DMS 273 treated with DMSO at 0.1 percent for 48 hours (cell line): ENCODE measurements at places on chromosomes 11 and 22.

DNA sequence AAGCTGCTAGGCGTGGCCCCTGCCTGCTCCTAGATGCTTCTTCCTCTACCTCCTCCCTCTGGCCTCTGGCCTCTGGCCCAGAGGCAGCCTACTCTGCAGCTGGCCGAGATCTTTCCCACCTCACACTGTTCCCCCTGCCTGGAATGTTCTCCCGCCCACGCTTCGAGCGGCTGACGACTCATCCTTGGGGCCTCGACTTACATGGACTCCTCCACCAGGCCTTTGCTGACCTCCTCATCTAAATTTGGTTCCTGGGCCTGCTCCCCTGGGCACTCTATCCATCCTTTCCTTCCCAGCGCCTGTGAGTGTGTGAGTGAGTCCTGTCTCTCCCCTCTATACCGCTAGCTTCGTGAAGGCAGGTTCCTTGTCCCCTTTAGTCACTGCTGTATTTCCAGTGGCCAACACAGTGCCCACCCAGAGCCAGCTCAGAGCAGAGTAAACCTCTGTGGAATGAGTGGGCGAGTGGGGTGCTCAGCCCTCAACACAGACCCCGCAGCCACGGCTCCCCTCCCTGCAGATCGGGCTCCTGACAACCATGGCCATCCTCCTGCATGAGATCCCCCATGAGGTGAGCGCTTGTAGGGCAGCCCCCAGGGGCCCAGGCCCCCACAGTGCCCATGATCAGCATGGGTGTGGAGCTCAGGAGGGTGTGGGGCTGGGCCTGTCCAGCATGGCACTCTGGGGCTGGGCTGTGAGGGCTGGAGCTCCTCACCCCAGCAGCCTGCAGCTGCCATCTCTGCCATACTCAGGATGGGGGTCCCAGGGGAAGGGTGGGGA lies 5.7 kb downstream of the SLC39A13 start:
- DNase-seq = no peak

DNA sequence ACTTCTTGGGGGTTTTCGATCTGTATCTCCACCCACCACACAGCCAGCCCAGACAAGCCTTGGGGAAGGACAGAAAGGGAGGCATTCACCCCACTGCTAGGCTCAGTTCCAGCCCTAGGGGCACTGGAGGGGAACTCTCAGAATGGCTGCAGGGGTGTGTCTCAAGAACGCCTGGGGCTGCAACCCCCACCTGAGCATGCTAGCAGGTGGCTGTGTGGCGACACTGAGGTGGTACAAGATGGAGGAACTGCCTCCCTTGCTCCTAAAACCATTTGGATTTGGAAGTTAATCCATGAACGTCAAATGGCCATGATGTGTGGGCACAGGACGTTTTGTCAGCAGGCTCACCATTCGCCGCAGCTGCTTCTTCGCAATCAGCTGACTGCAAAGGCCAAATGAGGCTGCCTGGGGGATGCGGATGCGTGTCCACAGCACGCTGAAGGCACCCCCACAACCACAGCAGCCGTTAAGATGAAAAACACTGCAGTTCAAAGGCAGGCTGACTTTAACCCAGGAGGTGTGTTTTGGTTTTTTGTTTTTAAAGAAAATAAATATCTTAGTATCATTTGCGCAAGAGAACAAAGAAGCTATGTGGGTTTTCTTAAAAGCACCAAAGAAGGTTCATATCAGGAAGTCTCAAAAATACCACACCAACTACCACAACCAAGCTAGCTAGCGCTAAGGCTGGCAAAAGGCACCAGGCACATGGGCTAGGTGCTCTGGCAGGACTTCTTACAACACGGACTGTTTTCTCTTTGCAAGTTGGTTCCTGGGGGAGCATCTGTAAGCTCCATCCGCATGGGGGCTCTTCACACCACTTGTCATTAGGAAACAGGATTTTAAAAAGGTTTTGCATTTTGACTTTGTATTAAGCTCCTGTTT lies 22.2 kb upstream of the NAP1L4 start:
- DNase-seq = no peak

DNA sequence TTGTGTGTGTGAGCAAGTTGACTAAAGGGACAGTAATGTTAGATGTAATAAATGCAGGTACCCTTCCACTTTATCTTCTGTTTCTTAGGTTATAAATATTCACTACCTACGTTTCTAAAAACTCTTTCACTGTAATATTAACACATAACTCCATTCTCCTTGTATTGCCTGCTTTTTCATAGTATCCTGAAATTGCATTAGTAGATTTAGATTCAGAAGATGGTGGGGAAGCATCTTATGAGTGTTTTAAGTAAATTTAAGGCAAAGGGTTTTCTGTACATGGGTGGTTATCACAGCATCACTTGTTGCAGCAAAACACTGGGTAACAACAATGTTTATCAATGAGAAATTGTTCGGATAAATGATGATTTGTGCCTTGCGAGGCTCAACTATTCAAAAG lies 115.2 kb upstream of the VPREB1 start:
- no peak for DNase-seq

- DNase-seq = no peak
Measured at GRCh38 chr11:2176389-2176900, 4.8 kb upstream of the TH start.

- no peak for DNase-seq
Measured at GRCh38 chr22:20021196-20022181, 579 bp downstream of the TANGO2 start.

- no peak for DNase-seq
Measured at GRCh38 chr11:118281284-118281683, 17.2 kb upstream of the MPZL2 start.

DNA sequence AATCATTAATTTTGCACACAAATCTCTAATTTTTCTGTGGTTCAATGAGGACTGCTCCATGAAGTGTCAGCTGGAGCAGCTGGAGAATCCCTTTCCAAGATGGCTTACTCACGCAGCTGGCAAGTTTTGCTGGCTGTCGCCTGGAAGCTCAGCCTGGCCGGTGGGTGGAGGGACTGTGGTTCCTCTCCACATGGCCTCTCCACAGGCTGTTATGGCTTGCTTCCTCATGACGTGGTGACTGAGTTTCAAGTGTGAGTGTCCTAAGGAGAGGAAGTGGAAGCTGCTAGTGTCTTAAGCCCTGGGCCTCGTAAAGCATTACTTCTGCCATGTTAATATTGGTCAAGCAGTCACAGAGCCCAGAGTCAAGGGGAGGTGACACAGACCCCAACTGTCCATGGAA lies 14.0 kb upstream of the NRIP3 start:
- no peak for DNase-seq

DNA sequence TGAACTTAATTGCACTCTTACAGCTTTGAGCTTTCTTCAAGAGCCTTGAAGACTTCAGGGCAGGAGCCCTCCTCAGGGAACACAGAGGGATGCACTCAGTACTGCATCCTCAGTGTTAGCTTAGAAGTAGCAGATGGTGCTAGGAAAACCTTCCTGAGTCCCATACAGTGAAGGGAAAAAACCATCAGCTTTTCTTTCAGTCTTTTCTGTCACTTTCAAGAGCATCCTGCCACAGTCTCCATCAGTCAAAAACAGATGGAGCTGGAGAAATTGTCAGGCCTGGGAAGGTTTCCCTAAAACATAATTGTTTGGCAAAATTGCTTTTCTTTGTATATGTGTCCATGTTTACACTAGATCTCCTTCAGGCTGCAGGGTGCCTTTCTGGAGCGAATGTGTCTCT lies 384.1 kb downstream of the NELL1 start:
- no peak for DNase-seq

- no peak for DNase-seq
Measured at GRCh38 chr22:48961705-48962104, 866.0 kb downstream of the BRD1 start.

- DNase-seq = no peak
Measured at GRCh38 chr11:128179512-128179911, 407.8 kb downstream of the ETS1 start.

DNA sequence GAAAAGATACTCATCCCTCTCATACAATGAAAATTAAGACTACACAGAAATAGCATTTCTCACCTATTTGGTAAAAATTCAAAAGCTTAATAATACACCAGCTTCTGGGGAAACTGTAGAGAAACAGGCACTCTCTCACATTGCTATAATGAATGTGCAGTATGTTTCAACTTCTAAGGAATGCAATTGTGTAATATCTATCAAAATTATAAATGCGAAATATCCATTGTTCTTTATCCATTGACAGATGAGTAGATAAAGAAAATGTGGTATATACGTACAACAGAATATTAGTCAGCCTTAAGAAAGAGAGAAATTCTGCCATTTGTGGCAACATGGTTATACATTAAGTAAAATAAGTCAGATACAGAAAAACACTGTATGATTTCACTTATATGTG lies 101.4 kb upstream of the OR9G4 start:
- no peak for DNase-seq

GRCh38 chr22:42418811-42419242 lies 13.4 kb downstream of the NFAM1 start:
- DNase-seq = no peak

- no peak for DNase-seq
Measured at GRCh38 chr11:17967661-17968060, 45.2 kb downstream of the SERGEF start.

DNA sequence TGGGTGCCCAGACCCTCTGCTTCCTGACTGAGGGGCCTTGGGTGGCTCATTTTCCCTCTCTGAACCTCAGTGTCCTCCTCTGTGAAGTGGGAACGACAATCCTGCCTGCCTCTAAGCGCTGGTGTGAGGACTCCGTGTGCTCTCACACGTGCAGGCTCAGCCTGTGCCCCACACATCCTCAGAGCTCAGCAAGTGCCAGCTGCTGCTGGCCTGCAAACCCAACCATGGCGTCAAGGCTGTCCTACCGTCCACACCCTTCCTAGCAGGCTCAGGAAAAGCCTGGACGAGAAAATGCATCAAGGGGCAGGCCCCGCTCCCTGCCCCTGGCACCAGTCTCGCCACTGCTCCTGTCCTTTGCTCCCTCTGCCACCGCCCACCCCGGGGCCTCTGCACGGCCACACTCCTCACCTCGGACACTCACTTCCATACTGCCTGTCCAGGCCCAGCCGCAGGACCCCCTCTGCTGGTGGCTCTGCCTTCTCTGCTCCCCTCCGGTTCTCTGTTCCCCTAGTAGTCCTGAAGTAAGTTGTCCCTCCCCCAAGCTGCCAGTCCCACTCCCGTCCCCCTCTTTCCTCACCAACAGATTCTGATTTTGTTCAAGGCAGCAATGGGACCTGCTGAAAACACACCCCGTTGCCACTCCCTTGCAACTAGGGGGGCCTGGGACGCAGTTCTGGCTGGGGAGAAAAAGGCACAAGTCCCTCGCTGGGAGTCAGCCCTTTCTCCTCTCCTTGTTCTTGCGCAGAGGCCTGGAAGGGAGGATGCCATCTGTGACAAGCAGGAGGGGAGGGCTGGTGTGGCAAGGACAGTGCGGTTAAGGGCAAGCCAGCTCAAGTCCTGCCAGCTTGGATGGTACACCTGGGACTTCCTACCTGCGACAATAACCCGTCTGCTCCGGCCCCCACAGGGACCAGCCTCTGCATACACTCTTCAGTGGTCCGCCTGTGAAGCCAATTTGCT lies 62.2 kb downstream of the ARFGAP3 start:
- DNase-seq = no peak

DNA sequence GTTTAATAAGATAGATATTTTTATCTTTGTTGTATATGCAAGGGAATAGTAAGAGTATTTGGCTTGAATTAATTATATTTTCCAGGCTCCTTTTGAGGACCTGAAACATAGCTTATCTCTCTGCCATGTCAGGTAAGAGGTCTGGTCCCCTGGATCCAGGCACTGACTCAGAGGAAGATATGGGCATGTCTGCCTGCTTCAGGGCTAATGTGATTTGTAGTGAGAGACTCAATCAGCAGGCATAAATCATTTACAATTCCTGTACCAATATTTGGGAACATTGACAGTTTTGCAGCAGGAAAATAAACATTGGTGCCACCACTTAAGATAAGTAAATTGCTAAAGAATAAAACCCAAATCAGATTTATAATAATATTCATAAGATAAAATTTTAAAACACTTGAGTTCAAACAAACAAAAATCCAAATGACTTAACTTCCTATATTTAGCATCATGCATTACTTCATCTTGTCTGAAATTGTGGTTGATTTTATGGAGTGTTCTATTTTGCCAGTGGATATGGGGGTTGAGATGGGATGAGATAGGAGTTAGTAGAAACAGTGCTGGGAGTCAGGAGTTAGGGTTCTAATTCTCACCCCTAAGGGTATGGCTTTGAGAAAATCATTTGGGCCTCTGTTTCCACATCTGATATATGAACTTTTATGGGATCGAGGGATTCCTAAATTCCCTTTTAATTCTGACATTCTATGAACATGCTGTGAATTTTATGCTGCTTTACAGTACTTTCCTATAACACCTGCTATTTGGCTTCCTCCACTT lies 5.1 kb upstream of the CALCA start:
- DNase-seq = no peak

GRCh38 chr11:125141178-125141577 lies 23.4 kb upstream of the PKNOX2 start:
- no peak for DNase-seq

DNA sequence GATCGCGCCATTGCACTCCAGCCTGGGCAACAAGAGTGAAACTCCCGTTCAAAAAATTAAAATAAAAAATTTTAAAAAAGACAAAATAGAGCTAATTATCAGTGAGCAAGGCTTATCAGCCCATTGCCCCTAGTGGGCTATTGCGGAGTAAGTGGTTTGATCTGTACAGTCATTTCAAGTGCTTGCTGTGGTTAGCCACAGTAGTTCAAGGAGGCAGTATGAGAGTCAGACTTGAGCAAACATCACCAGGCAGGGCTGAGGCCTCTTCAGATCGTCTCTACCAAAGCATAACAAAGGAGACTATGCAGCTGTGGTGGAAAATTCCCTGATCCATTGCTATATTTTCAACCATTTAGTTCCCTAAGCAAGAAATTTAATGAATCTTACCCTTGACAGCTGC lies 4.3 kb upstream of the SBF2 start:
- no peak for DNase-seq

- no peak for DNase-seq
Measured at GRCh38 chr22:32764330-32765131, 37.0 kb upstream of the TIMP3 start.

DNA sequence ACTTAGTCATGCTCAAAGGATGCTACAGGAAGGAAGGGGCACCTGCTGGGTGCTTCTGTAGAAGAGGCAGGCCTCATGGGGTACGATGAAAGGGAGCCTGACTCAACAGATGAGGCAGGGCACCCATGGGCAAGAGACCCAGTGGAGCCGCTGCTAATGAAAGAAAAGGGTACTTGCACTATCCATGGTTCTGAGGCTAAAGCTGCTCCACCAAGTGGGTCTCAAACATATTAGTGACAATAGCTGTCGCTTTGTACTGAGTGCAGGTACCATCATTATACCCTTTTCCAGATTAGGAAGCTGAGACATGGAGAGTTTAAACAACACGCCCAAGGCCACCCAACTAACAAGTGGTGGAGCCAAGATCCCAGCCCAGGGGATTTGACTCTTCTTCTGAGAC lies 127.5 kb upstream of the SERPIND1 start:
- no peak for DNase-seq
